Hindlimb muscle (tissue), 1 donor: ENCODE measurements at places on chromosomes 2 and 18. TPM values are rescaled to one million over a fixed set of nuclear protein-coding genes. Genes with fewer than 3 reads are reported as not detected.

The ZNF516 gene
- polyA plus RNA-seq, result 53.3 TPM

The SPDYA gene
- polyA plus RNA-seq, result 1.5 TPM

The CPLX4 gene
- not detected for polyA plus RNA-seq

DNA sequence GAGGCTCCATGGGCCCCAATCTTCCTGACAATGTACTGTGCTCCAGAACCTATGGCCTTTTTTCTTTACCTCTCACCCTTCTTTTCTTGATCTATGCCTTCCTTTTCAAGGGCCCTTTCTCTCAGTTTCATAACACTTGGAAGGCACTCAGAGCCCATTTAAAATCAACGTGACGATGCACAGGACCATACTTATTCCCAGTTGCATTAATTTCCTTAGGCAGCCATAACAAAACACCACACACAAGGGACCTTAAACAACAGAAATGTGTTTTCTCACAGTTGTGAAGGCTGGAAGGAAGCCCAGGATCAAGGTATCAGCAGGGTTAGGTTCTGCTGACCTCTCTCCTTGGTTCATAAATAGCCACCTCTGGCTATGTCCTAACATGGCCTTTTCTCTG is 414.0 kb upstream of the TNP1 start:
- no peak for DNase-seq

The SGPP2 gene
- 1.4 TPM for polyA plus RNA-seq

DNA sequence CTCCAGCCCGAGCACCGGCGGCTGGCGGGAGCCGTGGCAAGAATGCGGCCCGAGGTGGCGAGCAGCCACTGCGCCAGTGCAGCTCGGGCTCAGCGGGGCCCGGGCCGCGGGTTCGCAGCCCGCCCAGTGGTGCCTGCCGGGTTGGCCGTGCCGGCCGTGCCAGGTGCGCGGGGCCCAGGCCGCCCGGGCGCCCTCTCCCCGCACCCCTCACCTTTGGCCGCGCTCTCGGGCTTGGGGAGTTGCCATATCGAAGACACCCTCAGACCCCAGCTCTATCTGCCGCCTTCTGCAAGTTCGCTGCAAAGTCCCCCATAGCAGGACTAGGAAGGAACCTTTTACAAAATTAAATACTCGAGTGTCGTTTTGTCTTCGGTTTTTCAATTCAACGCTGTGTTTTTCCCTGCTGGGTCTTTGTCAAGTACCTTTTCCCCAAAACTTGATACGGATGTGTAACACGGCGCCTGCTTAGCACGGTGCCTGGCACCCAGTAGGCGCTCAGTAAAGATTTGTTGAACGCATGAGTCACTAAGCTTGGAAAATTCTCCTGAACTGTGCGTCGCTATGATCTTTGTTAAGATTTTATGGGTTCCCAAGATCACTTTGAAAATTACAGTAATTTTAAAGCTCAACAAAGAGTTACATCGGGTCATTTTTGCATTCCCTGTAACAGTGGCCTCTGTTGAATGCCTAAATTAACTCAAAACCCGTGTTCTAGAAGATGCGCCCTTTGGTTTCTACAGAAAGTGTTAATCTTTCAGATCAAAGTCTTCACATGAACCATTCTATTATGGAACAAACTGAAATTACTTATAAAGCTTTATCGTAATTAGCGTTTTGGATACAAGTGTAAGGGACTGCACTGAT is 750 bp downstream of the STRADB start:
- no peak for DNase-seq

The ANKRD30BL gene
- 0.08 TPM for polyA plus RNA-seq

- no peak for DNase-seq
Observed at GRCh38 chr2:68379184-68379708, 14.2 kb downstream of the PLEK start.

- no peak for DNase-seq
Observed at GRCh38 chr2:127770973-127771735, 39.8 kb downstream of the WDR33 start.

The FSIP2 gene
- polyA plus RNA-seq, result 1.1 TPM

DNA sequence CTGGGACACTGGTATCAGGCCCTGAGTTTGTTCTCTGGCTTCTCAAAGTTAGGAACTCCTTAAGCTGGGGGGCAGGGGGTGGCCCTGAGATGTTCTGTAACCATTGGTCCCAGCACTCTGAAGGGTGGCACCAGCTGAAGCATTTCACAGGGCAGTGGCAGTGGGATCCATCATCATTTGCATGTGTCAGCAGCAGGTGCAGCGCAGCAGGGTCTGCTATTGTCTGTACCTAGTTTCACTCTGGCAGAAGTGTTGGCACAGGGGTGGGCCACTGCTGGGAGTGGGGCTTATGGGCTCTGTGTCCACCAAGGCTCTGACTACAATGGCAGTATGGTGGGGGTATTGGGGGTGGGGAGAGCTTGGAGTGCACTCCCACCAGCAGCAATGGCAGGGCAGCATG is 460.4 kb upstream of the ZNF804A start:
- DNase-seq, result no peak

The KCNE4 gene
- polyA plus RNA-seq, result 3.4 TPM

The LOXHD1 gene
- 2.8 TPM for polyA plus RNA-seq

The GALR1 gene
- 0.09 TPM for polyA plus RNA-seq

DNA sequence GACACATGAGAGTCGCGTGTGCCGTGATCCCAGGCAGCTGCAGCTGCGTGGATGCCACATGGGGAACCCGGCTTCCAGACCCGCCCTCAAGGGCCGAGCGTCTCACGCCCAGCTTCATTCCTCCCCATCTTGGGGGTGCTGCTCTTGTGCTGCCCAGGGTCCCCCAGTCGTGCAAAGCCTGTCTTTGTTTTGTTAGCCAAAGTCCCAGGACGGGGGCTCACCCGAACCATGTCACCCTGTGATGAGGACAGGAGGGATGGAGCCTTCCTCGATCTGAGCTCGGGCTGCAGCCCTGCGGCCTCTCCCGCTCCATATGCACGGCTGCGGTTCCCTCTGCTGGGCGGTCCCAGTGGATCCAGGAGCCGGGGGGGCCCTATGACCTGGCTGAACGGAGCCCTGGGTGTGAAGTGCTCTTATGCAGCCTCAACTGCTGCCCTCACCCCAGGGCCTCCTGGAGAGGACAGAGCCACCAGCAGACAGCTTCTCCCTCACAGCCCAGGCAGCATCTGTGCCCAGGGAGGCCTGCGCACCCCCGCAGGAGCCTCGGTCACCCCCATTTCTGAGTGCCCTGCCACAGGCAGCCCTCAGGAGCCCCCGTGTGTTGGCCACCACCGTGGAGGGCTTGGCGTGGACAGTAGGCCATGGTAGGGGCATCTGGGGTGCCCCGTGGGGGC is 99.0 kb upstream of the CTDP1 start:
- DNase-seq, result no peak

The MAB21L4 gene
- 0.10 TPM for polyA plus RNA-seq

DNA sequence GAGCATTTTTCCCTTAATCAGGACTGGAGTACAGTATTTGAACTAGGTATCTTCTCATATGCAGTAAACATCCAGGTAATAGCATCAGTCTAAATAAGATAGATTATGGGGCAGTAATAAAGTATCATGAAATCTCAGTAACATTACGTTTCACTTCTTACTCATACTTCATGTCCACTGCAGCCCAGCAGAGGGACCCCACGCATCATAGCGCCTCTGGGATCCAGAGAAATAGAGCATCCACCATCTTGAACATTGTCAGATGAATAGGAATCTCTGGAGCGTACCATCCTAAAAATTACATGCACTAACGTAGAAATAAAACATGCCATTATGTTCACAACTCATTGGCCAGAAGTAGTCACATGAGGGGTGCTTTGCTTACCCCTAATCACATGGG is 499.0 kb downstream of the CPS1 start:
- no peak for DNase-seq

DNA sequence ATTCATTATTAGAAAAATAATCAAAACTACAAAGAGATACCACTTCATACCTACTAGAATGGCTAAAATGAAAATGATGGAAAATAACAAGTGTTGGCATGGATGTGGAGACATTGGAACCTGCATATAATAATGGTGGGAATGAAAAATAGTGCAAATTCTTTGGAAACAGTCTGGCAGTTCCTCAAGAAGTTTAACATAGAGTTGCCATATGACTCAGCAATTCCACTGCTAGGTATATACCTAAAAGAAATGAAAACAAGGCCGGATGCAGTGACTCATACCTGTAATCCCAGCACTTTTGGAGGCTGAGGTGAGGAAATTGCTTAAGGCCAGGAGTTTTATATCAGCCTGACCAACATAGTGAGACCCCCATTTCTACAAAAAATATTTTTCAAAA is 41.6 kb upstream of the ACYP2 start:
- no peak for DNase-seq

DNA sequence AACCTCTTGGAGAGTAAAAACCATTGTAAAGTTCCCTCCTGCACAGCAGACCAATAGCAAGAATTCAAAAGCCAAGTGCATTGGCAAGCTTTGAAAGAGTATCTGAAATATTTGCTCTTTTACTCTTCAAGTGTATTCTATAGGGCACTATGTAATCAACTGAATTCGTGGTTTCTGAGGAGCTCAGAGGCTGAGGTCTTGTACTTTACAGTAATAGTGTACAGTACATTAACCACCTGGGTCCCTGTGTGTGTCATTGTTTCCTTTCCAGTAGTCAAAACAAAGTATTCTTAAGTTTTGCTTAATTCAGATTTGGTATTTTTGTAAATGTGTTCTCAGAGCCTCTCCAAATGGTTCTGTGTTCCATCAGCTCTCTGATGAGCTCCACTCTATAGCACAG is 769.7 kb downstream of the LRRTM4 start:
- no peak for DNase-seq

The RIT2 gene
- not detected for polyA plus RNA-seq

- peak; percentile 14 for DNase-seq
Observed at GRCh38 chr18:26227051-26227670, 916 bp downstream of the TAF4B start.

DNA sequence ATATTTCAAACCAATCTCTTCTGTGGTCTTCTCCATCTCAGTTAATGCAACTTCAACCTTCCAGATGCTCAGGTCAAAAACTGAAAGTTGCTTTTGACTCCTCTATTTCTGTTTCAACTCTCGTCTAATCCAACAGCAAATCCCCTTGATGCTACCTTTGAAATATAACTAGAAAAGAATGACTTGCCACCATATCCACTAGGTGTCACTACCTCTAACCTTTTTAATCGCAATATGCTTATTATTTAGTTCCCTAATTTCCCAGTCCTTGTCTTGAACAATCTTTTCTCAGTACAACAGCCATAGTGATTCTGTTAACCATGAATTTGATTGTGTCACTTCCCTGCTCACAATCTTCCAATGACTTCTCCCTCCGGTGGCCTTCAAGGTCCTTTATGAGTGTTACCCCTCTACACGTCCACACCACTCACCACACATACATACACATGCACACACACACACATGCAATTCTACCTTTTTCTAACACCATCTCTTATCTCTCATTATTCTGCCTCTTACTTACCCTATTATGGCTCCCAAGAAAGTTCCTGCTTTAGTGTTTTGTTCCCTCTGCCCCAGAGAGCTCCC is 245.5 kb upstream of the KCNJ3 start:
- DNase-seq, result no peak

- DNase-seq, result peak; percentile 72
Observed at GRCh38 chr18:3012136-3013023, 564 bp downstream of the LPIN2 start.

- DNase-seq, result no peak
Observed at GRCh38 chr2:143953451-143954030, 566.4 kb downstream of the ZEB2 start.

DNA sequence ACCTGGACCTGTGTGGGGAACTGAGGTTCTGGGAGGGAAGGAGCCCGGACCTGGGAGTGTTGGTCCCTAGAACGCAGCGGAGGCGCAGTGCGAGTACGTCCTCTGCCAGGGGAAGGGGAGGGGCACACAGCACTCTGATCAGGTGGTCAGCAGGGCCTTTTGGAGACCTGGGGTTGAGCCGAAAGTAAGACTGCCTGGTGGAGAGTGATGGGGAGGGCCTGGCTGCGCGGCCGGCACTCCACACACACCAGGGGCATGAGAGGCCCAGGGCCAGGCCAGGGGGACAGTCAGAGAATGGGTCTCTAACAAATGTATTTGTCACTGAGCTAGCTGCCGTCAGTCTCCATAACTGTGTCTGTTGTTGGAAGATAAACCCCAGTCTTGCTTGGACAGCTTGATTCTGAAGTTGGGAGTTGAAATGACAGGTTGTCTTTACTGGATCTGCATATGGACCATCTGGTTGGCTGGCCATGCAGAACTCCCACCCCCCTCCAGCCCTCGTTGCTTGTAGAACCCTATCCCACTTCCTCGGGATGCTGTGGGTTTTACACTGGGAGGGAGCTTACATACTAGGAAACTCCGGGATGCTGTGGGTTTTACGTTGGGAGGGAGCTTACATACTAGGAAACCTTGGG is 75.4 kb upstream of the NFATC1 start:
- no peak for DNase-seq

- no peak for DNase-seq
Observed at GRCh38 chr2:201786471-201786870, 5.7 kb upstream of the ALS2 start.

DNA sequence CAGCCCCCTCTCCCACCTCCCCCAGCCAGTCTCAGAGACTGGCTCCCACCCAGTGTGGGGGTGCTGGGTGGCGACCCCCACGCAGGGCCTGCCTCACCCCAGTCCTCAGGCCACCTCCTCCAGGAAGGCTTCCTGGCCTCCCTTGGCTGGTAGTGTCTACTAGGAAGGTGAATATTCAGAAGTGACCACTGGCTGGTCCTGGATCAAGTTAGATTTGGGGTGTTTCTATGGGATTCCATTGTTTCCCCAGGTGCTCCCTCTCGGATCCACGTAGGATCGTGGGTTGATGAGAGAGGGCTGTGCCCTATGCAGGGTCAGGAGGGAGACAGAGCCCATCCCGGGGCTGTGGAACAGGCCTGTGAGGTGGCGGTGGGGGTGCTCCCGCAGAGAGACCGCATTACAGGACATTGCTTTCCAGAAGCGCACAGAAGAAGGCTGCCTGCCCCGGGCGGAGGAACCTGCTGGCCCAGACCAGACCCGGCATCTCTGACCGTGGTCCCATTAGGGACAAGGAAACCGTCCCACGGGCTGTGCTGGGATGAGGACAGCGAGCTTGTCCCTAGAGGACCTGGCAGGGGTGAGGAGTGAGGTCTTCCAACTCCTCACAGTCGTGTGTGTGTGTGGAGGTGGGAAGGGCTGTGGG is 3.3 kb downstream of the PDCD1 start:
- DNase-seq, result no peak

- no peak for DNase-seq
Observed at GRCh38 chr2:133262893-133263292, 305.4 kb downstream of the NCKAP5 start.

The WNT6 gene
- polyA plus RNA-seq, result 0.45 TPM

- DNase-seq, result no peak
Observed at GRCh38 chr18:36139245-36139644, 9.5 kb downstream of the ELP2 start.

- no peak for DNase-seq
Observed at GRCh38 chr2:8394131-8394530, 287.7 kb upstream of the ID2 start.

- DNase-seq, result no peak
Observed at GRCh38 chr18:6721755-6722154, 7.8 kb upstream of the ARHGAP28 start.

The KCNG2 gene
- polyA plus RNA-seq, result 0.86 TPM

- no peak for DNase-seq
Observed at GRCh38 chr2:71122387-71123298, 7.4 kb downstream of the MCEE start.
